ENCODE measurements at places on chromosomes 11 and 22.

GRCh38 chr11:112440518-112440917 lies 179.9 kb upstream of the PLET1 start:
- no peak for DNase-seq

DNA sequence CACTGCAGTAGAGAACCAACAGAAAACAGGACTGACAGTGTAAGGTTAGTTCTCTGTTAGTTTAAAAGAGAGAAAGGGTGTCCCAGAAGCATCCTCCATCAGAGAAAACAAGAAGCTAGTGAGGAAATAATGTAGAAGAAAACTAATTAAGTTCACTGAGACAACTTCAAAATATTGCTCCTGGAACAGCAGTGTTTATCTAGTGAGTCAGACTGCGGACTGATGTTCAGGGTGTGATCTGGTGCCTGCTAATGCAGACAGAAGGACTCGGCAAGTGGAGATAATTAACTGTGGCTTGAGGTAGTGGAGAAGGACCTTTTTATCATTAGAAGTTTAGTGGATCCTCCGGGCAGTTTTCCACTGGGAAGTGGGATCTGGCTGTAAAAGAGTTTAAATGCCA lies 55.4 kb downstream of the CDON start:
- DNase-seq = peak; percentile 61

DNA sequence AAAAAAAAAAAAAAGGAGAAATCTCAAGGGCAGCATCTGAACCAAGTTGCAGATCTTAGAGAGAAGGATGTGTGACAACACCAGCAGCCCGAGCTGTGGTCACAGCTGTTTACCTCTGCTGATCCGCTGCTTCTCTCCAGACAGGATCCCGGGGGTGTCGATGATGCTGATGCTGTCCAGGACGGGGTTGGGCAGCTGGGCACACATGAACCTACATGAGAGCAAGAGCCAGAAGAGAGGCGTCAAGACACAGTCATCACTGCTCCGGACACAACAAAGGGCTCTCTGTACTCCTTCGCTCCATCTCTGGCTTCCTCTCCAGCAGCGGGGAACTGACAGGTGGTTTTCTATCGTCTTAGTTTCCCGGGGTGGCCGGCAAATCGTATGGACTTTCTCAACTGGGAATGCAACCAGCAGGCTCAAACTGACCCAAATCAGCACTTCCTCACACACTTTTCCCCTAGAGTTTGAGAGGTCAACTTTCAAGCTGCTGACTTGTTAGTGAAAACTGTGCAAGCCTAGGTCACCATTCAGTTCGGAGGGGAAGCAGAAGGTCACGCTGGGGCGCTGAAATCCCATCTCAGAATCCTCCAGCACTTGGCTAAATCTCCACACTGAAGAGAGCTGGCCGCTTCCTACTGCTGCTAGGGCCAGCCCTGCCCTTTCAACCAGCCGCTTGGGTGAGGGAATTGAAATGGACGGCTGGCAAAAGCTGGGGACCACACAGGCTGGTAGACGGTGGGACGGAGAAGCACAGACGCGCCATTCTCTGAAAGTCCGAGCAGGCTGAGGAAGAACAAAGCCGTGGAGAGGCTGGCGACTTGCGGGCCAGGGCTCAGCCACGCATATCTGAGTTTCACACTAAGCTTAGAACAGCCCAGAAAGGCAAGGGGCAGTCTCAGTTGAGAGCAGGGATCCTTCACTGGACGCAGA lies 3.8 kb downstream of the EHD1 start:
- DNase-seq = no peak

- peak; percentile 74 for DNase-seq
Observed at GRCh38 chr11:70547821-70548670, 149.7 kb downstream of the CTTN start.

DNA sequence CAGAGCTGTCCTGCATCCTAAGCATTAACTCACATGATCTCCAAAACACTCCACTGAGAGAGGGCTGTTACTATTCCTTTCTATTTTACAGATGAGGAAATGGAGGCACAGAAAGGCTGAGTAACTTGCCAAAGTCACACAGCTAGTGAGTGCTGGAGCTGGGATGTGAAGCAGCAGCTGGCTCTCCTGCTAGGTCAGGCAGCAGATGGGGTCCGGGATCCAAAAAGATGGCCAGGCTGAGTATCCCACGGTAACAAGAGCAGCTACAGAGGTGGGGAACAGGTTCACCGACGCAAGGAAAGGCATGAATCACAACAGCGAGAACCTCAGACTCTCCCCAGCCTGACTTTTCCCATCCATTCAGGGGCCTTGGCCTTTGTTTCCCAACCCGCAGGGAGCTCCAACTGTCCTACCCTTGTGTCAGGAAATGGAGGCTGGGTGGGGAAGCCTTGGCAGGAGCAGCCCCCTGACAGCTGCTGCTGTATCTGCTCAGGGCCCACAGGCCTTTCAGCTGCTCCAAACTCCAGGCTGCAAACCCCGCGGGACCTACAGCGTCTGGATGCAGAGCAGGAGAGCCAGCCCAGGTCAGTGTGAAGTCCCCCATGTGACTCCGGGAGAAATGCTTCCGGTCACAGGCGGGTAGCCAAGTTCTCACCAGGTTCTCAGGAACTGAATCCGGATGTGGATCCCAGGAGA lies 29.5 kb downstream of the DKK3 start:
- DNase-seq = peak; percentile 95

- DNase-seq = no peak
Observed at GRCh38 chr11:124179310-124179709, 3.8 kb upstream of the OR10D3 start.

GRCh38 chr22:49814164-49814686 lies 13.4 kb downstream of the BRD1 start:
- no peak for DNase-seq

- DNase-seq = no peak
Observed at GRCh38 chr11:44468345-44468988, 97.0 kb upstream of the CD82 start.

GRCh38 chr11:407651-408123 lies 7.1 kb downstream of the SIGIRR start:
- no peak for DNase-seq

DNA sequence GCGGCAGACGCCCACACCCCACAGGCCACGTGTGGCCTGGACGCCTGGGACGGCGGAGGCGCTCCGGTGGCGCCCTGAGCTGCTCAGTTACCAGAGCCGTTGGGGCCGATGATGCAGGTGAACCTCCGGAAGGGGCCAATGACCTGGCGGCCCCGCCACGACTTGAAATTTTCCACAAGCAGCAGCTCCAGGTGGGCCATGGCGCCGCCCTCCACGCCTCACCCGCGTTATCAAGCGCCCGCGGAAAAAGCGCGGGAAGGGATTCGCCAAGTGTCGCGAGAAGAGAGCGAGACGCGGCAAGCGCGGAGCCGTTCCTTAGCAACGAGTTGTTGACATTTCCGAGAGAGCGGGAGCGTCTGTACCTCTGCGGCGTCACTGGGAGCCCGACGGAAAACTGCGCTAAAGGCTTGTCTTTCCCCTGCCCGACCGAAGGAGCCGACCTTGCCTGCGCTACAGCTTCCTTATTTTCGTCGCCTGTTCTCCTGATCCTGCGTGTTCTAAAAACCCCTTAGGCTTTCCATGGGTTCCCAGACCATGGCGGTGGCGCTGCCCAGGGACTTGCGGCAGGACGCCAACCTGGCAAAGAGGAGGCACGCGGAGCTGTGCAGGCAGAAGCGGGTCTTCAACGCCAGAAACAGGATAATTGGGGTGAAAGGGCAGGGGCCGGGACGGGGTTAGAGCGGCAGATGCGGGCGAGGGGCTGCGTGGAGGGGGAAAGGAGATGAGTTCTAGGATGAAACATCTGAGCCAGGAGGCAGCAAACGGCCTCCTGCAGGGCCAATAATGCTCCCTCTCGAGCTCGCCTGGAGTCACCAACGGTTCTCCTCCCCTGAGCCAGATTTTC lies at the start of the genes RIBC2 and SMC1B:
Gene RIBC2, plus strand, starts transcription at position 326 of the 844 bp plus-strand sequence. Its CDS starts 194 bp downstream, at position 520.
Gene SMC1B, minus strand, starts transcription at position 232 of the 844 bp plus-strand sequence. Its CDS starts 32 bp downstream, at position 200.
- no peak for DNase-seq

- DNase-seq = no peak
Observed at GRCh38 chr11:99585606-99586005, 564.9 kb downstream of the CNTN5 start.

GRCh38 chr11:120869516-120870011 lies 154.3 kb upstream of the TBCEL start:
- no peak for DNase-seq

- DNase-seq = no peak
Observed at GRCh38 chr22:47781024-47781423, 1018.6 kb downstream of the TBC1D22A start.
